ENCODE measurements at places on chromosomes 13 and 19.

DNA sequence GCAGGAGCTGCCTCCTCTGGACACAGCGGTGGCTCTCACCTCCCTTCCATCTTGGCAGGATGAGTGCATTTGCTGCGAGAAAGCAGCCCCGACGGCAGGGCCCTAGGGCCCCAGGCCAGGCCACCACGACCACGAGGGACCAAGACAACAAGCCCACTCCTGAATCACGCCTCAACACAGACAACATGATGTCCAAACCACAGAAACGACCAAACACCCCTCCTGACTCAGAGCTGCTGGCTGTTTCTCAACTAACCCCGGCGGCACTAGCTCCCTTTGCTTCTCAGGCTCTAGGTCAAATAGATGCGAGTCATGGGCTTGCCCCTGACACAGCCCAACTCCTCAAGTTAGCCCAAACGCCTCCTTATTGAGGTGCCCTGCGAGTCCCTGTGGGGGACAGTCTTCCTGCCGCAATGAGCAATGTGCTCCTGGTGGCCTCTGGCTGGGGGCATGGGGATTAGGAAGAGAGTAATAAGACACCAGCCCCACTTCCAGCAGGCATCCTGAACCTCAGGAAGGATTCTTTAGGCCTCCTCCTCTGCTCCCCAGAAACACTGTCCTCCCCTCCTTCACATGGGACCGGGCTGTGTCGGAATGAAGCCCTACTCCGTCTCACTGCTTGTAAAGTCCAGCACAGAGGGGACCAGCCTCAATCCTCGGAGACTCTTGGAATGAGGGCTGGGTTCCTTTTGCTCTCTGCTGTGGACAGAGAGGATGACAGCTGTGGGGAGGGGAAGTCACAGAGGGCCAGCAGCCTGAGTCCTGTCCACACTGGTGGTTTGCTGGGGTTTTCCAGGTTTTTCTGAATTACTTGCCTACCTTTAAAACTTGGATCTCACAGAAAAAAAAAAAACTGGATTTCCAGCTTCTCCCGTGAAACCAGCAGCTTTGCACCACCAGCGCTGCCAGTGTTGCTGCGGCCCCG lies 6.9 kb upstream of the ATF5 start:
- DNase-seq: peak; percentile 65

DNA sequence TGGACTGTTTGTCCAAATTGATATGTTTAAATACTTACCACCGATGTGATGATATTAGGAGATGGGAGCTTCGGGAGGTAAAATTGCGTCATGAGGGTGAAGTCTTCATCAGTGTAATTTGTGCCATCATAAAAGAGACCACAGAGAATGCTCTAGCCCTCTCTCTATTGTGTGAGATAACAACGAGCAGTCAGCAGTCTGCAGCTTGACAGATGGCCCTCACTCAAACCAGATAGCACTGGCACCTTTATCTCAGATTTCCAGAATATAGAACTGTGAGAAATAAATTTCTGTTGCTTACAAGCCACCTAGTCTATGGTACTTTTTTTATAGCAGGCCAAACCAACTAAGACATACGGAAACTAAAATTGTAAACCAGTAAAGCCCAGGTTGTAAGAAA lies 1718.9 kb upstream of the MIR17HG start:
- no peak for DNase-seq

- DNase-seq: no peak
Measured at GRCh38 chr19:17128403-17128802, 52.8 kb downstream of the MYO9B start.

DNA sequence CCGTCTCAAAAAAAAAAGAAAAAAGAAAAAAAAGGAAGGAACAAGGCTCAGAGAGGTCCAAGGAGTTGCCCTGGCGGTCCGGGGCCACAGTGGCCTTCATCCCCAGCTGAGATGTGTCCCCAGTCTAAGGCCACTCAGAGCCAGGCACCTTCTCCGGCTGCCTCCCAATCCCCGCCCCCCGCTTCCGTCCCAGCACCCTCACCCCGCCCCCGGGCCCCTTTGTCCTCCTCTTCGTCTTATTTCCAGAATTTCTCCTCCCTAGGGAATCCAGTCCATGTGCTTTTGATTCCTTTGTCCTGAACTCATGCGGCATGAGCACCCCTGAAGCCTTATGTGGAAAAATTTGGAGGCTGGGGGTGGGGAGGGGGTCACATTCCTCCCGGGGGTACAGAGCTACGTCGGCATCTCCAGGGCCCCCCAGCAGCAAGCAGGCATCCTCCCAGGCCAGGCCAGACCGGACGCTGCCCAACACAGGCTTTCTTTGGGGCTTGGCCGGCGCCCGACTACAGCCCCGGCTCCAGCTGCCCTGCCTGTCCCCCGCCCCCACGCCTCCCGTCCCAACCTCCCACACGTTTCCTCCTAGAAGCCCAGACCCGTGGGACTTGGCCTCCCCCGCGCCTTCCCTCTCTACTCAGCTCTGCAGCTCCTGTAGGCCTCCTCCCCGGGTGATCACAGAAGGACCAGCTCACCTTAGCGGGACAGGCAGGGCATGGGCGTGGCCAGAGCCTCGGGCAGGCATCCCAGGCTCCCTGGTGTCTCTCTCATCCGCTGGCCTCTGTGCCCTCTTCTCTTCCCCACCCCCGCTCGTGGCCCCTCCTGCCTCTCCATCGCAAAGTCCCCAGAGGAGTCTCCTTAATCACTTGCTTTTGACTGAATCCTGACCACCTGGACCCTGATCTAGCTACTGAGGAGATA lies 17.8 kb upstream of the ADGRE5 start:
- peak; percentile 81 for DNase-seq

DNA sequence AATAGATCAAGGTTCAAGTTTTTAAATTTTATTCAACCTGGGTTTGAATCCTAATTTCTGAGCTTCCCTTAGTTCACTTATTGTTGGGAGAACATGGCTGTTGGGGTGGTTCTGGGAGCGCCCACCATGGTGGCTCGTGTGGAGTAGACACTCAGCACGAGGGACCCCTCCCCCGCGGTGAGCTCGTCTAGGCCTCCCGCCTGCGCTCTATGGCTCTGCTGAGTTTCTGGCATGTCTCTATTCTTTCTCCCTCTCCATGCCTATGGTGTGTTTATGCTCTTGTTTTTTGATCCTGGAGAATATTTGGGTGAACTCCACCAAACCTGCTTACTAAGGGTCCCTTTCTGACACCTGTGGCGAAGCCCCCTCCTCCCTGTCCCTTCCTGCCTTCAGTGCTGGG lies 1.6 kb upstream of the EPN1 start:
- no peak for DNase-seq

GRCh38 chr13:47117268-47117667 lies 220.4 kb upstream of the HTR2A start:
- peak; percentile 21 for DNase-seq

DNA sequence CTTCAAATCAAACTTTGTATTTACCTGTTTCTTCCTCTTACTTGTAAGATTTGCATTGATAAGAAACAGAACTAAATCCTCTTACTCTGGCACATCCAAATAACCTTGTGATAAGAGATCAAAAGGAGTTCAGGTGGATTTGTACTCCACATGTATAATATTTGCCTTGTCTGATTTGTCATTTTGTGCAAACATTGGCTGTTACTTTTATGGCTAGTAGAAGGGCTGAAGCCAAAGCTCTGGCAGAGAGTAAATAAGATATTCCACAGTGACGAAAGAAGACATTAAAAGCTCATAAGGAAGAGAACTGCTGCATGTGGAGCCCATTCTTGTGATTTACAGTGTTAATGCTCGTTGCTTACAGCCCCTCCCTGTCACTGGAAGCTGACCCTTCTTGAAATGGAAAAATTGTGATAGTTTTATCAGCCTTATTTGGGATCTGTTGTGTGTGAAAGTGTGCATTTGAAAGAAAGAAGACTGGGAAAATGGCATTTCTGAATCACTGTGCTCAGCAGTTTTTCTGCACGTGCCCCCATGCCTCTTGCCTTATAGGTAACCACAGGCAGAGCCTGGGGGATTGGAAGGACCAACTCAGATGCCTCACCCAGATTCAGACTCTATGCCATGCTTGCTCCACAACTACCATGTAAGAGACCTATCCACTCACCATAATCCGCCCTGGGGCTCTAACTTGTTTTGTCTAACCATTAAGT lies 68.2 kb downstream of the OXGR1 start:
- DNase-seq: no peak

DNA sequence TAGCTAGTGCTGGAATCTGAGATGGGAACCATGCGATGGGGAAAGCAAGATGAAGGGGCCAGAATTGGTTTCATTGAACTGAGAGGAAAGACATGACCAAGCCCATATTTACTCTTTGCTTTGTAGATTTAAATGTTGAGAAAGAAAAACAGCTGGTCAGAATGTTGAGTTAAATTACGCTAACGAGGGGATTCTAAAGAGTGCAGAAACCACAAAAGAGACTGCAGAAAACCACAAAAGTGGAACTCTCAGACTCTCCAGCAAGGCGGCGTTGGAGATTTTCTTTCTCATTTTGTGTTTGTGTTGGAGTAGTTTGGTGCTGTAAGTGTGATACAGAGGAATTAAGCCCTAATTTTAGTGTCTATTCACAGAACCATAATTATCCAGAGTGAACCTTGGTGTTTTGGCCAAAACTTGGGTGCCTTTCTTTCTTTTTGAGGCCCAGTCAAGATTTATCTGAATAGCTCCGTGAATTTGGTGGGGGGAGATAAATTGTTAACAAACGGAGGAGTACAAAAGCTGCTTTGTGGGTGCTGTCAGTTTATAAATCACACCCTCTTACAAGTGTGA lies 26.3 kb downstream of the SAE1 start:
- DNase-seq: no peak

- no peak for DNase-seq
Measured at GRCh38 chr13:88622362-88622973, 951.3 kb downstream of the SLITRK5 start.

- DNase-seq: no peak
Measured at GRCh38 chr13:94414141-94414540, 65.3 kb downstream of the DCT start.

DNA sequence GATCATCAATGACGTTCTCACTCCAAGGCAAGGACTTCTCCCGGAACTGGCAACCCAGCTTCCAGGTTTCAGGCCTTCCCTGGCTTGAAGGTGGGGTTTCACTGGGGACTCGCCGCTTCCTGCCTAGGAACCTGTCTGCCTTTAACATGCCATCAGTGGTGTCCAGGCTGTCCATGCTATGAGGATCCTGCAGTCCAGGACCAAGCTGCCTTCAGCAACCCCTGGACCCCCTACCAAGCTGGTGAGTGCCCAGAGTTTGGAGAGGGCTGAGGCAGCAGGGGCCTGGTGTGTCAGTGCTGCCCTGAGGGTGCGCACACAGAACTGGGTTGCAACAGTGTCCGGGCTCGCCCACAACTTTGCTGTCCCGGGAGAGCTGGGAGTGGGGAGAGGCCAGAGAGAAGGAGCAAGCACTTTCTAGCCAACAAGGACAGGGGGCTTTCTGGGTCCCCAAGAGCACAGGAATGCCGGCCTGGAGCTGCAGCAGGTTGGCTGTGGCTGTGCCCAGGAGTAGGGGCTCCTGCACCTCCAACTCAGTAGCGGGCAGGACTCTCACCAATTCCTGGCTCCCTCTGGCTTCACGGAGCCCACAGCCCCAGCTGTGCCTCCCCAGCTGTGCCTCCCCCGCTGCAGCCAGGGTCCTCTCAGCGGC lies 1563.2 kb upstream of the MIR17HG start:
- DNase-seq: no peak

GRCh38 chr19:30150626-30151025 lies 208.6 kb downstream of the URI1 start:
- no peak for DNase-seq

GRCh38 chr19:18174983-18175382 lies 1.4 kb downstream of the IFI30 start:
- DNase-seq: no peak

- no peak for DNase-seq
Measured at GRCh38 chr19:8487137-8487851, 15.1 kb downstream of the PRAM1 start.

DNA sequence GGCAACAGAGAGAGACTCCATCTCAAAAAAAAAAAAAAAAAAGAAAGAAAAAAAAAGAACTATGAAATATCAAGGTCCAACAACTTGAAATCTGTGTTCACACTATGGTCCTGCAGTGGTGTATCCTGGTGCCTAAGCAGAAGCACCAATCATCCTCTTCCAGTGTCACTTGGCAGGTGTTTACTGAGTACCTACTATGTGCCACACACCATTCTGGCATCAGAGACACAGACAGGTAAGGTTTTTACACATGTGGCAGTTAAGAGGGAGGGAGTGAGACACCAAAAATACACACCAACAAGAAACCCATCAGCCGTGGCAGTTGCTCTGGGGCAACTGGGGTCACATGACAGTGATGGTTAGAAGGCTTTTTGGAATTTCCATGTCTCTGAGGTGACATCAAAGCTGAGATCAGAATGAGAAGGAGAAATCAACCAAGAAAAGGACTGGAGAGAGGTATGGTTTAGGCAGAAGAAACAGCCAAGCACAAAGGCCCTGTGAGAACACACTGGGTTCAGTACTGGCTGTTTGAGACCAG lies 17.6 kb downstream of the PBX4 start:
- no peak for DNase-seq

DNA sequence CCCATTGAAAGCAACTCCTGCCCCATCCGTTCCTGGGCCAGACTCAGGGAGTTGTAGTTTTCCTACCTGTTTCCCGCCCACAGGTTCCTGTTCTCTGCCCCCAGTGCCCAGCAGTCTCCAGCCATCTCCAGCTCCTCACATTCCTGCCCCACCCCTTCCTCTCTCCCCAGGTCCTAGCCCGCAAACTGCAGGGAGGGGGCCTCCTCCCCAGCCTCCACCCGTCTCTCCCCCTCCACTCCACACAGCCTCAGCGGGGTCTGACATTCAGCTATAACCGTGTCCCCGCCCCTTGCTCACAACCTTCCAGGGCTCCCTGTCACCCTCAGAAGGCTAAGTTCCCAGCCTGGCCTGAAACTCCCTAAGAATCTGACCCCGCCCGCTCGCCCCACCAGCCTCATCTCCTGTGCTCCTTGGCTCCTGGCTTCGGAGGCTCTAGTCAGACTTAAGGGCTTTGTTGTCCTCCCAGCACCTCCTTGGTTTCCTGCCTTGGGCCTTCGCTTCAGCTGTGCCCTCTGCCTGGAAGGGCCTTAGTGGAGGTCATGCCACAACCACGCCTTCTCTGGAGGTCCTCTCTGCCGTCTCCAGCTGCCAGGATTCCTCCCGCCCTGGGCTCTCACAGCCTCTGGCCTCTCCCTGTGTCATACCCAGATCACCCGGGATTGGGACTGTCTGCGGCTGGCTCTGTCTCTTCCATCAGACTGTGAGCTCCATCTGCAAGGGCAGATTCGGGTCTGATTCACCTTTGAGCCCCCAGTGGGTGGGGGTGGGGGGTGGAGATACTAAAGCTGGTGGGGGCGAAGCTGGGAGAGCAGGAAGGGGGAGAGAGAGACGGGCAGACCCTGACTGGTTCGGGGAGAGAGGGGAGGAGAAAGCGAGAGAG lies 5.1 kb upstream of the SPACA6 start:
- peak; percentile 70 for DNase-seq

- DNase-seq: no peak
Measured at GRCh38 chr19:32817569-32818476, 51.7 kb downstream of the SLC7A9 start.
